ENCODE measurements at places on chromosomes 16 and 17.

- peak; percentile 76 for DNase-seq
Measured at GRCh38 chr17:8158267-8159031, 4.3 kb downstream of the VAMP2 start.

- DNase-seq, result no peak
Measured at GRCh38 chr17:27536781-27537180, 80.5 kb downstream of the KSR1 start.

- DNase-seq, result no peak
Measured at GRCh38 chr17:40538019-40538935, 27.0 kb downstream of the CCR7 start.

GRCh38 chr17:4554441-4554996 lies 665 bp downstream of the MYBBP1A start:
- no peak for DNase-seq

GRCh38 chr17:81341516-81342268 lies 46.6 kb upstream of the SLC38A10 start:
- no peak for DNase-seq

DNA sequence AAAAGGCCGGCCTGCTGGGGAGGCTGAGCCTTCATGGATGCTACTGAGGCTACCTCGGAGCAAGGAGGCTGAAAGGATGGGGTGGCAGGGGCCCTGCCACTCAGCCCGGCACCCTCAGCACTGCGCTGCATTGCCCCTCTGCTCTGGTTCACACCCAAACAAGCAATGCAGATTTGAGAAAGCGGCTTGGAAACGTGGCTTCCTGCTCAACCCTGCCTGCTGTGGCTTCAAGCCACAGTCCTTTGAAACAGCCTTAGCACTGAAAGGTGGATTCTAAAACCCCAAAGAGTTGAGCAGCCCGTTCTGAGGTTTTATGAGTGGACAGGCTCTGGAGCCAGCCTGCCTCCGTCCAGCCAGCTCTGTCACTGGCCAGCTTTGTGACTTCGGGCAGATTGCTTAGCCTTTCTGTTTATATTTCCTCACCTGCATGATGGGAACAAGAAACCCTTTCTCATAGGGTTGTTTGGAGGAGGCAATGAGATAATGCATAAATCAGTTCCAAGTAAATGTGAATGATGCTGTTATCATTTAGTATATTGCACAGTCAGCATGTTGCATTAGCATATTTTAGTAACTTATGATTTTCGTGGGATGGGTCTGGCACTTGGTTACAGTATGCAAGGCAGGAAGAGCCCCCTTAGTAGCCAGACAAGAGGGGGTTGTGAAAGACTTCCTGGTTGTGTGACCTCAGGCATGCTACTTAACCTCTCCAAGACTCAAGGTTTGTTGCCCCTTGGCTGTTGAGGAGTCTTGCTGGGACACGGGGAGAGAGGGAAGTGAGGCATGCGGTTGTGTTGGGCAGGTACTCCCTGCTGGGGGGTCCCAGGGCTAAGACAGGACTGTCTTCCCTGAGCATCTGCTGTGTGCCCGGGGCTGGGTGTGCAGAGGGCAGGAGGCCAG lies 23.6 kb downstream of the CRISPLD2 start:
- DNase-seq, result no peak

DNA sequence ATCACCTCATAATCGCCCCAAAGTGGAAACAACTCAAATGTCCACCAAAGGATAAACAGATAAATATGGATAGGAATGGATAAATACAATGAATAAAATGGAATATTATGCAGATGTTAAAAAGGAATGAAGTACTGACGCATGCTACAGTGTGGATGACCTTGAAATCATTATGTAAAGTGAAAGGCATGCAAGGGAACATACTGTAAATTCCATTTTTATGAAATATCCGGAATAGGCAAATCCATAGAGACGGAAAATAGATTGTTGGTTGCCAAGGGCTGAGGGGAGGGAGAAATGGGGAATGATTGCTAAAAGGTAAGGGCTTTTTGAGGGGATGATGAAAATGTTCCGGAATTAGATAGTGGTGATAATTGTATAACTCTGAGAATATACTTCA lies 36.0 kb downstream of the STAT5B start:
- no peak for DNase-seq

GRCh38 chr16:64656471-64656870 lies 465.4 kb downstream of the CDH11 start:
- DNase-seq, result no peak

DNA sequence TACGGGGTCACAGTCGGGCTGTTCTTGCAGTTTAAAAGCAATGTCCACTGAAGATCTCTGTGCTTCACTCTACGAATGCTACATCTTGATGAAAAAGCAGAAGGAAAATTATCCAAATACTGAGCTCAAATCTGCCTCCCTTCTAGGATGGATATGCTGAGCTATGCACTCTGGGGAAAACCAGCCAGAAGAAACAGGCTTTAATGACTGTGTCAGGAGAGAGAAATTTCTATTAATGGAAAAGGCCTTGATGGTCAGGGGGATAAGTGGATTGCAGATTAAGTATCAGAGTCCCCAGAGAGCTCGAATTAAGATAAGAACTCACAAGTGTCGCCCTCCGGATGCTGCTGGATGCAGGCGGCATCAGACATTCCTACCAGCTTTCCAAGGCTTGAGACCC lies 39.6 kb upstream of the RCVRN start:
- no peak for DNase-seq

DNA sequence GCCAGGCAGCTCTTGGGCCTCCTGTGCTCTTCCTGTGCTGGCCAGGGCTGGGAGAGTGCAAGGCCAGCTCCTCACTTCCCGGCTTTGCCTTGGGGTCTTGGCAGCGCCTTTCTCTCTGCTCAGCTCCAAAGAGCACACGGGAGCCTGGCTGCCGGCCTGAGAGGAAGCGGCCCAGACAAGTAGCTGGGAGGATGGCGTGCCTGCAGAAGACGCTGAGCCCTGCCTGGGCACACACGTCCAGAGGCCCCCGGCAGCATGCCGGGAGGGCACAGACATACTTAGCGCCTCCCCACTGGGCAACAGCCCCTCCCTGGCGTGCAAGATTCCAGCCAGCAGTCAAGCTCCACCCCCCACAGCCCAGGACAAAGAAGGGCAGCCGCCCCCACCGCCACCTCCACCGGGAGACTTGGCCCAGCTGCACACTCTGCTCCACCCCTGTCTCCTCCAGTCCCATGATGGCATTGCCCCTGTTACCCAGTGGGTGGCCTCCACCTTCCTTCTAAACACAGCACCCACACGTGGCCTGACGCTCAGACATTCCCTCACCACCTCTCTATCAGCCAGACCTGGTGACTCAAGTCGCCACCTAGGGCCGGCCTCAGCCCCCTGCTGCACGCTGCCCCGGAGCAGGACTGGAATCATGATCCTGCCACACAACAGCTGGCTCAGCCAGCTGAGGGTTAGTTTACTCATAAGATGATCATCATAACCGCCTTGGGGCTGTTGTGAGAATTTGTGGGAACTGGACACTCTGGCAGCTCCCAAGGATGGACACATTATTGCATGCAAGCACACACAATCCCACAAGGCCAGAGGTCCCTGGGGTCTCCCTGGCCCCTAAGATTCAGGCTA lies 12.4 kb downstream of the SGCA start:
- peak; percentile 28 for DNase-seq

DNA sequence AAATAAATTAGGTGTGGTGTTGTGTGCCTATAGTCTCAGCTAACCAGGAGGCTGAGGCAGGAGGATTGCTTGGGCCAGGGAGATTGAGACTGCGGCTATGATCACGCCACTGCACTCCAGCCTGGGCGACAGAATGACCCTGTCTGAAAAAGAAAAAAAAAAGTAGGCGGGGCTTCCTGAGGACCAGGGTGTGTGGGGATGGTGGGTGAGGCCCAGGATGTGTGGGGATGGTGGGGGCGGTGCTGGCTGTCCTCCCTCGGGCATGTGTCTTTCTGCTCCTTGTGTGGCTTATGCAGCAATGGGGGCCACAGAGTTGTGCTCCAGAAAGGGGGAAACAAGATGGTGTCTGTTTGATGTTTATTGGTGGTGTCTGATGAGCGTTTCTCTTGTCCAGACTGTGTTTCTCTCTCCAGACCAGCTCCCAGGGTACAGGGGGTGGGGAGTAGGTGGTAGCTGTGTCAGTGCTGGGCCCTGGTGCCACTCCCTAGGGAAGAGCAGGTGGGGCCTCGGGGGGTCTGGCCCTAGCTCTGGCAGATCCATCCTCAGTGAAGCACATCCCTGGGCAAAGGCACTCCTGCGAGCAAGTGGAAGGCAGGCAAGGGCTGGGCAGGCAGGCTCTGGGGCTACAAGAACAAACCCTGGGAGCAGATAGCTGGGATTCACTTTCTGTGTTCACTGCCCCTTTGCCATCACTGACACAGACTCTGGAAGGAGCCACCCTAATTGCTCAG lies 2.3 kb downstream of the LCAT start:
- DNase-seq, result no peak

Measured in stimulated activated CD8-positive, alpha-beta memory T cell treated with anti-CD3 and anti-CD28 coated beads, Interleukin-15, amount 100 ng/mL, for 48 hours (primary cell).